ENCODE measurements at places on chromosomes 3 and 15.

GRCh38 chr15:63238171-63238570 is 39.2 kb upstream of the APH1B start:
- no peak for DNase-seq

DNA sequence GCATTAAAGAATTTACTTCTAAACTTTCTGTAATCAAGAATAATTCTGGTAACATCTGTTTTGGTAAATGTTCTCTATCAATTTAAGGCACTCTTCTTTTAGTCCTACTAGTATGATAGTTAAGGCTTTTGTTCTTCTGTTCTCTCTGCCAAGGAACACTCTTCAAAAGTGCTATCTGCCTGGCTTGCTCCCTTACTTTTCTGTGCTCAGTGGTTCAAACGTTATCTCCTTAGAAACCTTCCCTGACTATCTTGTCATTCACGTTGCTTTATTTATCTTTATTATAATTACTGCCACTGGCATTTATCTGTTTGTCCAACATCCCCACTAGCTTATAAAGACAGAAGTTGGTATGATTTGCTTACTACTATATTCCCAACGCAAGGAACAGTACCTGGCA is 59.2 kb downstream of the RFX7 start:
- DNase-seq, result no peak

DNA sequence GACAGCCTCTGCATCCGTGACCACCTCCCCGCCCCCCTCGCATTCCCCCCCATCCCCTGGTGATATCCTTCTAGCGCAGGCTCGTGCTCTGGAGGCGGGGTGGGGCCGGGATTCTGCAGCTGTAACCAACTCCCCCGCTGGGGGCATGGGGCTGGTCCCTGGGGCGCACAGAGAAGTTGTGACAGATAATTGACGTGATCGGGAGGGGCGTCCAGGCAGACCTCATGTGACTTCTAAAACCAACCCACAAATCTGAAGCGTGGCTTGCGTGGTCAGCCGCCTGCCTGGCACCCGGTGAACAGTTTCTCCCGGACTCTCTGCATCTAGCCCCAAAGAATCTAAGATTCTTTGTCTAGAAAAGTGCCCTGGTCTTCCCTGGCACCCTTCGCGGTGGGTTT is 100.6 kb upstream of the IGF1R start:
- DNase-seq, result no peak

GRCh38 chr15:49573421-49573820 is 47.2 kb downstream of the FAM227B start:
- no peak for DNase-seq

DNA sequence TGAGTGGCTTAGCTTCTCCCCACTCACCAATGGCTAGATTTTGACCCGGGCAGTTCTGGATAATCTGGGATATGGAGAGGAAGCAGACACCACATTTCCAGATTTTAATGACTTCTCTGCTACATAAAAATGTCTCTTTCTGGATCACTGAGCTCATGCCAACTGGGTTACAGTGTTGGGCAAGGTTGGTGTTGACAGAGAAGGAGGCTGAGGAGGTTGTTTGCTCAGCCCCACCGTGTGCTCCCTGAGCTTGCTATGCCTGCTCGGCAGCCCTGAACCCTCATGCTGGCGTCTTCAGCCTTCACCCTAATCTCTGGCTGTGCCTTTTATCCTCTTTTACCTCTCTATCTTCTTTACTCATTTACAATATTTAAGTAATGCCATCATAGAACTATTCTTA is 53.0 kb upstream of the KPNA4 start:
- DNase-seq, result no peak

DNA sequence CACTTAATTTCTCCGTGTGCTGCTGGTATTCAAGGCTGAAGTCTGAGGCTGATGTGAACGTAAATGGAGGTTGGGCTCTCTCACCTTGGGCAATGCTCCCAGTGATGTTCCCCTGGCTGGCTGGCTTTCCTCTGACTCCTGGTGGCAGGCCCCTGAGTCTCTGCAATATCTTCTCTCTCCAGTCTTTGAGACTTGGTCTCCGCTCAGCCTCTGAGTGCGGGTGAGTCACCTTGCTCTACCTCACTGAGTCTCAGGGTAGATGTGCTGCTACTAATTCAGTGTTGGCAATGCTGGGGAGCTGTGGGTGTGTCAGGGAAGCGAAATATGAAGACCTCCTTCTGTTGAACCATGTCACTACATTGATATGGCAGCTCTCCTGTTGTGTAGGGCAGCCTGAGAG is 31.3 kb upstream of the TRIM59 start:
- no peak for DNase-seq

- DNase-seq, result no peak
Observed at GRCh38 chr3:47847260-47847659, 44.3 kb downstream of the DHX30 start.

- no peak for DNase-seq
Observed at GRCh38 chr3:112007633-112008032, 8.9 kb downstream of the TAGLN3 start.

GRCh38 chr3:64358853-64359252 is 133.6 kb upstream of the PRICKLE2 start:
- DNase-seq, result no peak

DNA sequence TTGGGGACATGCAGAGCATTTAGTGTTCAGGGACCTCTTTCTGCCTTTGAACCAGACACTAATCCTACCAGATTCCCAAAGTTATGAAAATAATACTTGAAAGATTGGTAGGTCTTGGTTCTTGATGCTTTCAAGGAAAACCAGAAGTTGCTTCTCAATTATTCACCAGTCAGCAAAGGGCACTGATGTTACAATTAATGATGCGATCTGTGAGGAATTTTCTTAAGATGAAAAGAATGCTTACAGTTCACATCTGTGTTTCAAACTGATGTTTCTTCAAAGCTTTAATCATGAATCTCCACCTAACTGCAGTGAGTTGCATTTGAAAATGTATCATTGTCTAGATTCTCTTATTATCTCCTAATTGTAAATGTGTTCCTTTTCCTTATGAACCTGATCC is 161.0 kb downstream of the NAALADL2 start:
- no peak for DNase-seq

DNA sequence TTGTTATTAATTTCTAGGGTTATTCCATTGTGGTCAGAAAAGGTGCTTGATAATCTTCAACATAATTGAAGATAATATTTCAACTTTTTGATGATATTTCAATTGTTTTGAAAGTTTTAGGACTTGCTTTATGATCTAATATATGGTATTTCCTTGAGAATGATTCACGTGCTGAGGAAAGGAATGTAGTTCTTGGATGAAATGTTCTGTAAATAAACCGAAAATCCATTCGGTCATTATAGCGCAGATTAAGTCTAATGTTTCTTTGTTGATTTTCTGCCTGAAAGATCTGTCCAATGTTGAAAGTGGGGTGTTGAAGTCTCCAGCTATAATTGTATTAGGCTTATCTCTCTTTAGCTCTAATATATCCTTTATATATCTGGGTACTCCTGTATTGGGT is 617.5 kb upstream of the NECTIN3 start:
- DNase-seq, result no peak

DNA sequence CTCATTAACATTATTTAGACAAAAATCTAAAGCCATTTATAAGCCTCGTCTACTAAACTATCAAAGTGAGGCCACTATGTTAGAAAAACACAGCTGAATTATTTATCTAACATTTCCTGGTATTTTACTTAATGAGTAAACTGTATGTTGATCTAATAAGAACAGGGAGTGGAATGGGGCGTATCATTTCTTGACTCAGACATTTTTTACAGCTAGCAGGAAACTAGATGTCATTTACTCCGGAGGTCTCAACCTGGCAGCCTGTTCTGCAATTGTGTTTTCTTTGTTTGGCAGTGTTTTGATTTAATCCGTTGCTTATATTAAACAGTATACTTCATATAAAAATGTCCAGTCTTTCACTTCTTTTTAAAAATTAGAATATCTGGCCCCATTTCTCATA is 79.1 kb upstream of the ABI3BP start:
- DNase-seq, result no peak

DNA sequence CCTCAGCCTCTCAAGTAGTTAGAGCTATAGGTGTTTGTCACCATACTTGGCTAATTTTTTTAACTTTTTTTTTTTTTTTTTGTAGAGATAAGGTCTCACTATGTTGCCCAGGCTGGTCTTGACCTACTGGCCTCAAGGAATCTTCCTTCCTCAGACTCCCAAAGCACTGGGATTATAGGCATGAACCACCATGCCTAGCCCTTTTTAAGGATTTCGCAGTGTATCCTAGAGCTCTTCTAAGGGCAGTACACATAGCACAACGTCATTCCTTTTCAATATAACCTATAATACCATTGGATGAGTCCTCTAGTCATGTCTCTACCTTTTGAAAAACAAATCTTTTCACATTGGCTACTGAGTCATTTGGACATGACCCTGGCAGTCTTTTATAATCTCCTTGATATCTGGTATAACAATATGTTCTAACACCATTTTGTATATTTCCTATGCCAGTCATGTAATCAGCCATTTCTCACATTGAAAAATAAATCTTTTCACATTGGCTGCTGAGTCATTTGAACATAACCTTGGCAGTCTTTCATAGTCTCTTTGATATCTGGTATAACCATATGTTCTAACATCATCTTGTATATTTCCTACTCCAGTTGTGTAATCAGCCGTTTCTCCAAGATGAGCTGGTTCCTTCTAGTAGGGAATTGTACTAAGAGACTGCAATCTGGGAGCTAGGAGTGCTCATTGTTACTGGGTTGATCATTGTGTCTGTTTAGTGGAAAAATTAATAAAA is 944.7 kb downstream of the MCTP2 start:
- DNase-seq, result no peak

DNA sequence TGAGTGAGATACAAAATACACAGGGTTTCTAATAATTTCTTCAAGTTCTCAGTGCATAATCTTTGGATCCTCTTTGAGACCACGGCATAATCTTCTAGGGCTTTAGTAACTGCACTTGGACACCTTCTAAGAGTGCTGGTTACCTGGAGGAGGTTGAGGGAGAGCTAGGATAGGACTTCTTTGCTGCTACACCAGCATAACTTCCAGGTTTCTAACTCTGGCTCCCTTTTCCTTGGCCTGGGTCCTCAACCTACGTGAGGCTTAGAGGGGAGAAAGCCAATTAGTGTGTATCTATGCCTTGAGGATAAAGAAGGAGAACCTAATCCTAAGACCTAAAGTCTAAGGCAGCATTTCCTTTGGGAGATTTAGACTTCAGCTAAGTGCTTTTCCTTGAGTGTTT is 184.8 kb downstream of the LSAMP start:
- DNase-seq, result no peak

- no peak for DNase-seq
Observed at GRCh38 chr3:122268257-122269024, 56.6 kb upstream of the CSTA start.

DNA sequence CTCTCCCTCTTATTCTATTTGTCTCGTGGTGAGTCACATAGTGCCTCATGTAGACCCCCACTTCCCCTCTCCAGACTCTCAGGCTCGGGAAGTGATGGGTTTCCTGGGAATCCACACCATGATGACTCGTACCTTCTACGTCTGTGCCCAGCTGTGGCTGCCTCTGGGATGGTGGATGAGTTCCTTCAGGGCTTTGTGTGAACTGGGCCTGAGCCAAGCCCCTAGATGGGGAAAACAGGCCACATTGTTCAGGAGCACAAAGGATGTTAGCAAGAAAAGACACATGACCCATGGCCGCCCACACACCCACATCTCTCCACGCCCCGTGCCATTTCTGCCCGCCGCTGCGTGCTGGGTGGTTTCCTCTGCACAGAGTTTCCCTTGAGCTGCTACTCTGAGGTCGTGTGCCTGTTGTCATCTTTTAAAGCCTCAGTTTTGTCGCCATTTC is 10.5 kb downstream of the ISG20 start:
- peak; percentile 67 for DNase-seq

DNA sequence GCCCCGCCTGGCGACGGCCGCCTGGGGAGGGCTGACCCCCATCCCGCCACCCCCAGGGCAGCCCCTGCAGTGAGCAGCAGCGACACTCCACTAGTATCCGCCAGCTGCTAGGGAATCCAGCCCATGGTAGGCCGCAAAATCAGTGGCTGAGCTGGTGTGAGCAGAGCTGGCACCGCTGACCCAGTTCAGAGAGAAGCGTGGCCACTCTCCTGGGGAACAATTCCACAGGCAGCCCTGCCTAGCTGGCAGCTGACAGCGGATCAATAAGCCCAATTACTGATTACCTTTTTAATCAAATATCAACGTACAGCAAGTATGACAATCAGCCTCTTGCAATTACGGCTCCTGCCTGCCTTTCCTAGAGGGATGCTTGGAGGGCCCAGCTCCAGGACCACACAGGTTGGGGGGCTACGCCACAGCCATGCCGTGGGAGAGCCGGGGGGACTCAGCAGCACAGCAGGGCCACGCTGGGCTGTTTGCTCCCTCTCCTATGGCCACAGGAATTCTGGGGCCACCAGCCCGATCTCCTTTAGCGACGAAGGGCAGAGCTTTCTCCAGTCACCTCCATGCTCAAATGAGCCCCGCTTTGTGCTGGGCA is 13.9 kb downstream of the DNAJB8 start:
- DNase-seq, result no peak

GRCh38 chr3:149902498-149903139 is 68.1 kb downstream of the PFN2 start:
- no peak for DNase-seq

DNA sequence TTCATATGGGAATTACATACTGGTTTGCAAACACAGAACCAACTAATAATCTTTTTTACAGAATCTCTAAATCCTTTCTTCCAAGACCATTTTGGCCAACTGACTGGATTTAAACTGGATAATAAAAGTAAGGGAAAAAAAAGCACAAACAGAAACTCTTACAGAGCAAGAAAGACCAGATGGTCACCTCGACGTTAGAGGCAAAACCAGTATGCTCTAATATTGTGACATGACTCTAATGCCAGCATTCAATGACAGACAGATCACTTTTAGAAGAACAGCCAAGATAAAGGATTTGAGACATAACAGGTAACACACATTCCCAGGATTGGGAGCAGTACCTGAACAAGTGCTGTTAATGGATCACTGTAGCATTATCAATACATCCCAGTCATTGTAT is 50.9 kb downstream of the DHX36 start:
- no peak for DNase-seq

- no peak for DNase-seq
Observed at GRCh38 chr3:61438253-61439121, 122.9 kb upstream of the PTPRG start.

DNA sequence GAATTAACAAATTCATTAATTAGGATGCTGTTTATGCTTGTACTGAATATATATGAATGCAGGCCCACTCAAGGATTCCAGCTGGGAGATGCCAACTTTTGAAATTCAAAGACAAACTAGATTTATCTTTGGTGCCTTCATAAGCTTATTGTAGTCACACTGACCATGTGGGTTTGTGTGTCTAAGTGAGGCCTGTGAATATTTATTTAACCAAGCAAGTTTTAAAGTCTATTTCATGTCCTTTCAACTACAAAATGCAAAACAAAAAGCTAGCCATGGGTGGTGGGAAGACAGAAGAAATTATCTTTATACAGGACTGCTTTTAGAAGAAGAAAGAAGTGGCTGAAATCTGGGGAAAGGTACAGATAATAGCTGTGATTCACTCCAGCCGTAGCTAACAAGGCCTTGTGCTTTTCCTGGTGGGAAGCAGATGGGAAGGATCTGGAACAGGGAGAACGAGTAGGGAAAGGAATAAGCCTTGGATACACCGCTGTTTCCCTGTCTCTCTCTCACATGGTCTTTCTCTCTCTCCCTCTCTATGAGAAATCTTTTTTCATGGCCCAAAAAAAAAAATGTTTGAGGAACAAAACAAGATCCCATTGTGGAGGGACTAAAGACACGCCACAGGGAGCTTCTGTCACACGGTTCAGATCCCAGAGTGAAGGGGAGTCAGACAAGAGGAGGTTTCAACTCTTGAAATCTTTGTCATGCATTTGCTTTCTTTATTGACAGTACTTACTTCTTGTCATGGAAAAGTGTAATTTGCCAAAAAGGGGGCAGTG is 225.5 kb downstream of the RORA start:
- no peak for DNase-seq

All from stimulated activated CD4-positive, alpha-beta T cell treated with anti-CD3 and anti-CD28 coated beads, Interleukin-4, amount 100 ng/mL, for 4 hours (primary cell).